AG10803 (cell line): ENCODE measurements at places on chromosomes 16 and 17.

DNA sequence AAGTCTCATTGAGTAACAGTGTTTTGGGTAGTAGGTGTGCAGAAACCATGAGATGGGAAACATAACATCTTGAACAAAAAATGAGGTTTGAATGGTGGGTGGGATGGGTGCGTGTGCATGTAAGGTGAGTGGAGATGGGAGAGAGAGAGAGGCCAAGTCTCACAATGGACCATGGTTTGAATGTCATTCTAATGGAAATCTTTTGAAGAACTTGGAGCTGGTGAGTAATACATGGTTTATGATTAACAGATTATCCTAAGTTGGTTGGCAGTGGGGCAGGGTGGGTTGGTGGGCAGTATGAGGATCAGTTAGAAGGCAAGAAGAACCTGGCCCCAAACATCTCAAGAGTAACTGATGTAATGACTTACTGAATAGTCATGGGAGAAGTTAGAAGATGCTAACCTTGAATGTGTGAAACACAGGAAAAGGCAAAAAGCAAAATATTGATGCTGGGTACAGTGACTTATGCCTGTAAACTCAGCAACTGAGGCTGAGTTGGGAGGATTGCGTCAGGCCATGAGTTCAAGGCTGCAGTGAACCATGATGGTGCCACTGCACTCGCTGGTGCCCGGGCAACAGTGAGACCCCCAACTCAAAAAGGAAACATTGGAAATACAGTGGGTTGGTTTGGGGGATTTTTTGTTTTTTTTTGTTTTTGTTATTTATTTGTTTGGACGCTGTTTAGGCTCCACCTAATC lies 32.7 kb downstream of the ZNF207 start:
- DNase-seq = no peak

DNA sequence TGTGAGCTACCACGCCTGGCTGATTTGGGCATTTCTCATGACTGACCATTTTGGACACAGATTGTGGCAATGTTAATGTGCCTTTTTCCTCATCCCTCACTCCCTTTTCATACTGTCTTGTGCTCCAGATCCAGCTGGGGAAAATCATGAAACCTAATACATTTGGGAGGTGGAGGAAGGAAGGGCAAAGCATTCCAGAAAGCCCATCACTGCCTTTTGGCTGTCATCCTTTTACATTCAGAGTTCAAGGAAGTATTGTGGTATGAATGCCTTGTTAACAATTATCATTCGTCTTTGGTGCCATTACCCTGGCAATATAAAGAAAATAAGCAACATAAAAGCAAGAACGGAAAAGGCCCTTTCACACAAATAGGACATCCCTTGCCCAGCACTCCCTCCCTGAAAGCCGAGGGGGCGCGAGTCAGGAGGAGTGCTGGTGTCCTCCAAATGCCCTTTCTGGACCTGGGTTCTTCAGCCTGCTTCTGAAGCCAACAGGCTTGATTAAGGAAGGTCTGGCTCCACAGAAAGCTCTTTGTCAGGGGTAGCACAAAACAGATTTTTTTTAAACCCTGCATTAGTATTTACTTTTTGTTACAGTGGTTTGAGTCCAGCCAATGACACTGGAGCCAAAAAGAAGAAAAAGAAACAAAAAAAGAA lies 20.1 kb downstream of the NMT1 start:
- no peak for DNase-seq

DNA sequence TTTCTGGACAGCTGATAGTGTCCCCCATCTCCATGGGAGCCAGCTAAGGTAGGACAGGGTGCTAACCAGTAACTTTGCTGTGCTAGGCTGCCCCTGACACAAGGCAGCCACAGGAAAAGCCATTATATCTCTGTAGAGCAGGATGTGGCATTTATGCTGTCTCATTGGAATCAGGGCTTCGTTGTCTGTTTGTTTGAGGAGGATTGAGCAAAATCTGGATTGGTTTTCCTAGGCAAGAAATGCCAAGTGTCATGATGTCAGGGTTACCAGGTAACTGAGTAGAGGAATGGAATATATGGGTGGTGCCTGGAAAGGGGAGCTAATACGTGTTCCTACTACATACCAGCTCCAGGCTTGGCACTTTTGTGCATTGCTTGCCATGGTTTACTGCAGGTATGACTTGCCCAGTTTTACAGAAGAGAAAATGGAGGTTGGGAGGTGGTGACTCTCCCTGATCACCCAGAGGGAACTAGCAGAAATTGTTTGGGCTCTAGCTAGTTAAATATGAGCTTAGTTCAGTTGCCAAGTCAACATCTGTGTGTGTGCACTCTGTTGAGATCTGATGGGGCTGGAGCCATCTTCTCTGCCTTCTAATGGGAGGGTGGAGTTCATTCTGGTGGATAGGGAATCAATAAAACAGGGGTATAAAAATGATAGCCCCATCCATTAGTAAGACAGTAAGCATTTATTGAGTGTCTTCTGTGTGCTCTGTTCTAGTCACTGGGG lies 33.9 kb downstream of the GNAO1 start:
- no peak for DNase-seq

- no peak for DNase-seq
Observed at GRCh38 chr16:11979013-11979672, 2.6 kb downstream of the SNX29 start.

- no peak for DNase-seq
Observed at GRCh38 chr17:40025991-40026815, 11.0 kb downstream of the CSF3 start.

GRCh38 chr16:56451753-56452689 lies 667 bp downstream of the OGFOD1 start:
- DNase-seq = peak; percentile 55

GRCh38 chr17:32861981-32862380 lies 14.9 kb downstream of the MYO1D start:
- DNase-seq = no peak

- no peak for DNase-seq
Observed at GRCh38 chr16:5461574-5461973, 364.0 kb upstream of the EEF2KMT start.

- DNase-seq = no peak
Observed at GRCh38 chr16:4376893-4377572, 5.4 kb downstream of the VASN start.

- DNase-seq = peak; percentile 94
Observed at GRCh38 chr17:7889166-7889955, 772 bp downstream of the CHD3 start.

DNA sequence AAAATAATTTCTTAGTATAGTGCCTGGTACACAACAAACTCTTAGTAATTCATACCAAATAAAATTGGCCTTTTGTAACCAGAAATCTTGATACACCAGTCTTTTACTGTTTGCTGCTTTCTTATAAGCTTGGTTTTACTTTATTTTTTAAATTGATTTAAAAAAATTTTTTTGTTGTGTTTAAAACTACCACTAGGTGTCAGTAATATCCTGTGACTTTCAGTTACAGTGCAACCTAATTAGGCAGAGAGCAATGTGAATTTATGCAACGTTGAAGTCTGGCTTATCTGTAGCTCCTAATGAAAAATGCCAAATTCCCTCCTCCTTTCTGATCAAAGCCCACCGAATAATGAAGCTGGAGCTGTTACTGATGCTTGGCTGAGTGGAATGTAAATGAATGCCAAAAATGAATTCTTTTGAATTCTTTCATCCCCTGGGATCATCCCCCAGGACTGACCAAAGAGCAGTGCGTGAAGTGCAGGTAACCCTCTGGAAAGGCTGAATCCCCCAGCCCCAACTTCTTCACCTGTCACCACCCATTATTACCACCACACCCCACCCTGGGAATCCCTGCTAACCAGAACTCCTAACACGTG lies 3.8 kb downstream of the ERCC4 start:
- peak; percentile 65 for DNase-seq

- peak; percentile 98 for DNase-seq
Observed at GRCh38 chr16:50202926-50203624, 50.0 kb downstream of the TENT4B start.

DNA sequence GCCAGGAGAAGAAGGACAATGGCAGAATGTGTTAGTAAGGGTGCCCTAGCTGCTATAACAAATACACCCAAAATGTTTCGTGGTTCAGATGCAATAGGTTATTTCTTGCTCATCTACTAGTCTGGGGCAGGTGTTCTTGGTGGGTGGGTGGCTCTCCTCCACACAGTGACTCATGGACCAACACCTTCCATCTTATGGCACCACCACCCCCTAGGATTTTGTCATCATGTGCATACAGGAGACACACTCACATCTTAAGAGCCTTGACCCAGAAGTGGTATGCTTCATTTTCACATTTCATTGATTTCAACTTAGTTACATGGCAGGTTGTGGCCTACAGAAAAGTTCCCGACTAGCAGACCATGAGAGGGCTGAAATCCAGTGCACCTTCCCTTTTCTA lies 114.7 kb downstream of the AMFR start:
- no peak for DNase-seq

- peak; percentile 66 for DNase-seq
Observed at GRCh38 chr17:70912716-70913485, 743.6 kb downstream of the KCNJ2 start.

GRCh38 chr16:73154063-73154870 lies 106.3 kb upstream of the ZFHX3 start:
- no peak for DNase-seq

DNA sequence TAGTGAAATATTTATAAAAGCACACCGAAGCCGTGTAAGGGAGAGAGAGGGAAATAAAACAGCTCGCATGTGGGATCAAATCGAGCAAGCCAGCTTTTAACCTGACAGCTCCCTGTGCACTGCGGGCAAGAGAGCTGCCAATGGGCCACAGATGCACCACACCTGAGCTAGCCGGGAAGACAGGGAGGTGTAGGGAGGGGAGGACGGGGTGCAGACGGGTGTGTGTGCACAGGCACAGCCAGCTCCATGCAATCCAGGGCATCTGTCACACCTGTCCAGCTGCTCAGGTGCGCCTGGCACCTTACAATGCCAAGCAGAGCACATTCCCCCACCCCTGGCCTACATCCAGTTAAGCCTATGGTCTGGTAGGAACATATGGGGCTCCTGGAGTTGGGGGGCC lies 70.0 kb downstream of the C16orf78 start:
- no peak for DNase-seq

DNA sequence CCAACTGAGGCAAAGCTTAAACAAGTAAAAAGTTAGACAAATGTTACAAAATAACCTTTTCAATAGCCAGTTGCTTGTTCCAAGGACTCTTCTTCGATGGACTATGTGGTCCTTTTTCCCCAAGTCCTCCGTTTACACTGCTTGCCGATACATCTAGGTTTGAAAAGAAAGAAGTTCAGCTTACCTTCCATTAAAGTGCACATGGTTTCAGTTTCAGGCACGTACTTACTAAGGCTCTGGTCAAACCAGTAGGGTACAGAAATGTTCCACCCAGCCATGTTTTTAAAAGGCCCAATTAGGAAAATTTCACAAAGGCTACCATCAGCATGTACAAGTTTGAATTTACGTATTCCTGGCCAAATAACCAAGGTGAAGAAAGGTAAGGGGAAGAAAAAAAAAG lies 2.1 kb downstream of the SRSF2 start:
- no peak for DNase-seq

- DNase-seq = no peak
Observed at GRCh38 chr17:68305142-68305541, 13.8 kb downstream of the ARSG start.

DNA sequence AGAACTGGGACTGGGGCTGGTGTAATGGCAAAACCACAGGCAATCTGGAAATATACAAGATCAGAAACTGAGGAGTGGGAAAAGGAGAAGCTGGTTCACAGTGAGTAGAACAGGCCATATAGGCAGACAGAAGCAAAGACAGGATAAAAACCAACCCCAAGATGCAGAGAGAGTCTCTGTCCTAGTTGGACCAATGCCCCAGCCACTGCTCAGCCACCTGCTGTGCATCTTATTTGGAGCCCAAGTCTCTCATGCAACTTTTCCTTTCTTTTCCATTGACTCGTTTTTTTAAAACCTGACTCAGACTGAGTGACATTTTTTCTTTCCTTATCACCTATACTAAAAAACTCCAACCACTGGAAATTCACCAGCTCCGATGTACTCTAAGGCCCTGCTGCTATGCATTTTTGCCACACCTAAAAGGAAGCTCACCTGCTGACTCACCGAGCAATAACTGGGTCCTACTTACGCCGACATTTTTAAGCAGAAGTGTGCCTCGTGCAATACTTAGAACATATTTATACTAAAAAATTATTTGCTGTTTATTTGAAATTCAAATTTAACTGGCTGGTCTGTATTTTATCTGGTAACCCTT lies 100.8 kb upstream of the XYLT1 start:
- no peak for DNase-seq

- DNase-seq = no peak
Observed at GRCh38 chr16:77434530-77435271, at the start of gene ADAMTS18. TSS of gene ADAMTS18 (minus strand) at chr16:77435034. CDS start at chr16:77434695, 339 bp downstream.

- DNase-seq = peak; percentile 23
Observed at GRCh38 chr17:699345-699744, 15.3 kb downstream of the VPS53 start.

DNA sequence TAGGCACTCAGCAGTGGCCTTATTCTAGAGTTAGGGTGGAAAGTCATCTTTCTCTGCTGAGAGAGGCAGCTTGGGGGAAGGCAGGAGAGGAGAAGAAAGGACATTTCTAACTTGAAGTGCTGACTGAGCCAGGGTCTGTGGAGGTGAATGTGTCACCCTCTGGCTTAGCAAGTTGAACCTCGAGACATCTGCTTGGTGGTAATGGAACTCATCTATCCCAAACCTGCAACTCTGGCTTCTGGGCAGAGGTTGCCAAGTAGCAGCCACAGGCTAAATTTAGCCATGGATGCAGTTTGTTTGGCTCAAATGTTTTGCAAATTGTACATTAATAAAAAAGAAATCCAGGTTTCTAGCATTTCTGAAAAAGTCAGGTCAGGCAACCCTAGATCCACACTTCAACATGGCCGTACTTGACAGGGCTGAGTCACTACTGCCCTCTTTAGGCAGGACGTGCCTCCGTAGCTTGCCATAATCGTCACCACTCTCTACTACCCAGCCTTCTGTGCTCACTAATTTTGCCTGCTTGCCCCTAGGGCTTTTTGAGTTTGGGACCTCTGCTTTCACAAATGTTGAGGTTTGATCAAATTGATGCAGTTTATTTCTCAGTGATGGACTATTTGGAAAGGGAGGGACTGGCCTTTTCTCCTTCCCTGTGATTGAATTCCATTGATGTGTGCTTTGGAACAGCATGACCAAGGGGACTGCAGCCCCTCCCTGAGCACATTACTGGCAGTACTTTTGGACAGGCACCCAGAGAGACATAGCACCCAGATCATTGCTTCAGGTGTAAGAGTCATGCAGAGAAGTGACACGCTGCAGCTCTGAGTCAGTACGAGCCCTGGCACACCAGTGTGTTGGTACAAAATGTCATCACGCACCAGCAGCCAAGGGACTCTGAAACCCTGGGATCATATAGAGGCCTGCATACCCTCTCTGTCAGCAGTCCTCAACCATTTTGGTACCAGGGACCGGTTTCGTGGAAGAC lies 5.2 kb downstream of the CDH13 start:
- DNase-seq = peak; percentile 52
